Activated T-cell treated with anti-CD3 and anti-CD28 coated beads for 1 hour (primary cell): ENCODE measurements at places on chromosomes 2 and 18.

DNA sequence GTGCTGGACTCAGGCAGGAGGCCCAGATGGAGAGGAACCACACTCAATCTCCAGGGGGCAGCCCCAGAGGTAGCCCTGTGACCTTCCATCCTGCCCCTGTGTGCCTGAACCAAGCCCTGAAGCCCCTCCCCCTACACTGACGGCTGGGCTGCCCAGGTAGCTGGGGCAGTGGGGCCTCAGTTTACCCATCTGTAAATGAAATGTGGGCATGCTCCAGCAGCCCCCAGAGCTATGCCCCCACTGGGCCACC is 15.8 kb downstream of the CROCC2 start:
- no peak for DNase-seq

DNA sequence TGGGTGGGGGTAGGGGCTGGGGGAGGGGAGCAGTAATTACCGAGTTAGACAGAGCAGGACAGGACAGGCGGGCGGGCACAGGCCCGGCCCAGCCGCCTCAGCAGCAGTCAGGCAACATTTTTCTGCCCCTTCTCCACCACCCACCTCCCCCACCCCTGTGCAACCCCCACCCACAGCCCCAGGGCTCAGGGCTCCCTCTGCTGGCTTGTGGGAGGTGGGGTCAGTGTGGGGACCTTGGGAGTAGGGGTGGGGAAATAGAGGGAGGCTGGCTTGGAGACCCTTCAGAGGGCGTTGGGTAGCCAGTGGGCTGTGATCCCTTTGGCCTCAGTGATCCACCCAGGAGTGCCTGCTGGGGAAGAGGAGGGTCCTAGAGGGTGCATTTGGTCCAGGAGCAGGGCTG is 6.4 kb downstream of the WNT6 start:
- no peak for DNase-seq

- no peak for DNase-seq
These were observed 405.8 kb upstream of the ID2 start for GRCh38 chr2:8276026-8276425.

- no peak for DNase-seq
These were observed 225.7 kb upstream of the SPOPL start for GRCh38 chr2:138275881-138276280.

- DNase-seq, result no peak
These were observed 6.4 kb upstream of the ITPRID2 start for GRCh38 chr2:181885096-181885495.

DNA sequence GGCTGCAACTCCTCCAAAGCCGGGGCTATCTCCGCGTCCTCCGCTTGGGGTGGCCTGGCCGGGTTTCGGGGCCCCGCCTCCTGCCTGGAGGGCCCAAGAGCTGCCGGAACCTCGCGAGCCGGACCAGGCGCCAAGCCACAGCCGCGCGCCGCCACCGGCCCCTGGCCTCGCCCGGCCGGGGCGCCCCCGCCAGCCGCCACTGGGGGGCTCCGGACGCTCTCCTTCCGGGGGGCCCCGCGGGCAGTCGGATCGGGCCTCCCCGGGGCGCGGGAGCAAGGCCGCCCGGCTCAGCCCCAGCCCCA is 17.4 kb upstream of the HAAO start:
- DNase-seq, result peak; percentile 48

- no peak for DNase-seq
These were observed 2.2 kb downstream of the GALM start for GRCh38 chr2:38668092-38668491.

- DNase-seq, result no peak
These were observed 50.5 kb downstream of the ADD2 start for GRCh38 chr2:70717431-70718038.

GRCh38 chr2:205675861-205676516 is 6.3 kb upstream of the NRP2 start:
- no peak for DNase-seq
